NCI-H1694 (cell line): ENCODE measurements at places on chromosomes 2 and 18.

GRCh38 chr2:178764097-178764496 lies 43.1 kb downstream of the TTN start:
- DNase-seq, result no peak

- no peak for DNase-seq
Measured at GRCh38 chr2:111627256-111627655, 256.7 kb downstream of the ANAPC1 start.

DNA sequence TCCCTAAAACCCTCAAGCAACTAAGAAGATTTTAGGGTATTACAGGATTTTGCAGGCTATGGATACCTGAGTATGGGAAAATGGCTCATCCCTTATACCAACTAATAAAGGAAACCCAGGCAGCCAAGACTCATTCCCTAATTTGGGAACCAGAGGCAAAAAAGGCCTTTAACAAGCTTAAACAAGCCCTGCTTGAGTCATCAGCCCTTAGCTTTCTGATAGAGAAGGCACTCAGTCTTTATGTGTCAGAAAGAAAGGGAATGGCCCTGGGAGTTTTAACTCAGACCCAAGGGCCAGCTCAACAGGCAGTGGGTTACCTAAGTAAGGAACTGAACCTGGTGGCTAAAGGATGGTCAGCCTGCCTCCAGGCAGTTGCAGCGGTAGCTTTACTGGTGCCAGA lies 96.9 kb upstream of the RMP24 start:
- no peak for DNase-seq

DNA sequence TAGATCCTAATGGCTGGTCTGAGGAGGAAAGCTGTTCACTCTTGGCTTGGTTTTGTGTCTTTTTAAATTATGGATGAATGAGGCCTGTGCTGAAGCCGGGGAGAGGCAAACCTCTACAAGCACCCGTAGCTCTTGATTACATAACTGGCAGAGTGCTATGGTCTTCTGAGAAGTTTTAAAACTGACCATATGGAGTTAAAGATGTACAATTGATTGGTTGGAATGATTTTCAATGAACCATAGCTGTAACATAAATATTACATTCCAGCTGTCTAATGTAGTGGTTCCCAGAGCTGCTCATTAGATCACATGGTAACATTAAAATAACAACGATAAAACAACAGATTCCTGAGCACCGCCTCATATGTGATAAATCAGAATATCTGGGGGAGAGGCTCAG lies 71.1 kb upstream of the MAP4K3 start:
- no peak for DNase-seq

DNA sequence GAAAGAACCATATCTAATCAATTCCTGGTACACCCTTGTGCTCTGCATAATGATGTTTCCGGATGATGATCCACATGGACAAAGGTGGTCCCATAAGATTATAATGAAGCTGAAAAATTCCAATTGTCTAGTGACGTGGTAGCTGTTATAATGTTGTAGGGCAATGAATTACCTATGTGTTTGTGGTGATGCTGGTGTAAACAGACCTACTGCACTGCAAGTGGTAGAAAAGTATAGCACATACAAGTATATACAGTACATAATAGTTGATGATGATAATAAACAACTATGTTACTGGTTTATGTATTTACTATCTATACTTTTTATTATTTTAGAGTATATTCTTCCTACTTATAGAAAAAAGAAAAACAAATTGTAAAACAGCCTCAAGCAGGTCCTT lies 8.4 kb downstream of the DGKD start:
- no peak for DNase-seq

DNA sequence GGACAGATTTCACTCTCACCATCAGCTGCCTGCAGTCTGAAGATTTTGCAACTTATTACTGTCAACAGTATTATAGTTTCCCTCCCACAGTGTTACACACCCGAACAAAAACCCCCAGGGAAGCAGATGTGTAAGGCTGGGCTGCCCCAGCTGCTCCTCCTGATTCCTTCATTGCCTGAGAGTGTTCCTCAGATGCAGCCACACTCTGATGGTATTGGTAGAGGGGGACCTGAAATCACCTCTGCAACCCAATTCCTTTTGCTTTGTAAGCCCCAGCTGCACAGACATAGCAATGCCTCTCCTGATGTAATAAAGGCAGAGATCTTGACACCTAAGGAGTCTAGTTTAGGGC lies 1529.8 kb downstream of the RPIA start:
- DNase-seq, result no peak

DNA sequence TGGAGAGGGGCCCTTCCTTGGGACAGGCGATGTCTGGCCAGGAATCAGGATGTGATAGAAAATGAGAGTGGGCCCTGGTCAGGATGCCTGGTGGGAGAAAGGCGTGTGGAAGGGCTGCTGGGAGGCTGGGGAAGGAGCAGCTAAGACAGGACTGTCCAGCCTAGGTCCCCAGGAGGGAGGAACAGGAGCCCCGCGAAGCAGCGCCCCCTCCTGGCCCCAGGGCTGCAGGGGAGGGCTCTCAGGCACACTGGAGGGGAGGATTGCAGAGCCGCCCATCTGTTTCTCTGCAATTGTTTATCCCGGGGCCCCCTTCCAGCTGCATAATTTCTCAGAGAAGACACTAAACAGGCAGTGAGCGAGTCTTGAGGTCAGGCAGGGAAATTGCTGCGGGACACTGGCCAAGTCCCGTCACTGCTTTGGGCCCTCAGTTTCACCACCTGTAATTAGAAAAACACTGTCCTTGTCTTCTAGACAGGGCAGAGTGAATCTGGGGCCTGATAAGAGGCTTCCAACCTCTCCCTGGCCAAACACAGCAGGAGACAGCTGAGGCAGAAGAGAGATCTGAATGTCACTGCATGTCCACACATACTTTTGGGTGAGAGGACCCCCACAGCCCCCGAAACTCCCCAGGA lies 3.9 kb upstream of the NPPC start:
- peak; percentile 66 for DNase-seq

DNA sequence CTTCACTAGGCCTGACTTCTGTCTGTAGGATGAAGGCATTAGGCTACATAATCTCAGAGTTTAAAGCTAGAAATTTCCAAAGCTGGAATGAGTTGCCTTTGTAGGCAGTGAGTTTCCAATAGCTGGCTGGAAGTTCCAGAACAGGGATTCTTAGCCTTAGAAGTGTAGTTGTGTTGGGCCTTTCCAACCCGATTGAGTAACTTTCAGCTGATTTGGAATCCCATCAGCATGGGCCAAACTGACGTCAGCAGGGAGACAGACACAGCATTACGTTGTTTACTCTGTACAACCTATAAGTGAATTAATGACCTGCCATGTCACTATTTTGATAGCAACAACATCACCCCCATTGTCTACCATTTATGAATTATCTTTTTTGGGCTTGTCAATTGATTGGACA lies 56.9 kb downstream of the SETBP1 start:
- no peak for DNase-seq

- no peak for DNase-seq
Measured at GRCh38 chr2:46344706-46345105, 47.5 kb downstream of the EPAS1 start.

GRCh38 chr2:8578335-8579244 lies 103.3 kb upstream of the ID2 start:
- DNase-seq, result no peak

DNA sequence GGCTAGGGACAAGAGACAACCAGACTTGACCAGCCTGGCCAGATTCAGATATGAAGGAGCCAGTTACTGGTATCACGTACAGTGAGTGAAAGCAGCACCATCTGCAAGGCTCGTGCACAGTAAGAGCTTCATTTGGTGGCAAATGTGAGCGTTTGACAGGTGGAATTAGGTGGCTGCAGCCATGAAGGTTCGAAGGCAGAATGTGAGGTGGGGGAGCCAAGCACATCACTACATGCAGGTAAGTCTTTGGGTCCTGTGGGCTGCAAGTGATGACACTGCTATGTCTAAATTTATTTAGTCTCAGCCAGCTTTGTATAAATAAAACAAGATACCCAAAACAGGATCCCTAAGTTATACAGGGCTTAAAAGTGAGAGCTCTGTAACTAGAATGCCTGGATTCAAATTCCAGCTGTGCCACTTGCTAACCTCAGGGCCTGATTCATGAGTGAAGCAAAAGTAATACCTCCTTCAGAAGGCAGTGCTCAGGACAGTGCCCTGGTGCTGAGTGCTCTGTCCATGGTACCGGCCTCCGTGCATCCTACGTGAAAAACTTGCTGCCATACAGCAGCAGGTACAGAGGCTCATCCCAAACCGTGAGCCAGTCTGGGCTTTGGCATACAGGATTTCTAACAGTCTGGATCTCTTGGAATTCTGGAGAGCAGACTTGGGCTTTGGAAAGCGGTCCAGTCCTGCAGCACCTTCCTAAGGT lies 18.6 kb downstream of the DDX18 start:
- DNase-seq, result no peak

DNA sequence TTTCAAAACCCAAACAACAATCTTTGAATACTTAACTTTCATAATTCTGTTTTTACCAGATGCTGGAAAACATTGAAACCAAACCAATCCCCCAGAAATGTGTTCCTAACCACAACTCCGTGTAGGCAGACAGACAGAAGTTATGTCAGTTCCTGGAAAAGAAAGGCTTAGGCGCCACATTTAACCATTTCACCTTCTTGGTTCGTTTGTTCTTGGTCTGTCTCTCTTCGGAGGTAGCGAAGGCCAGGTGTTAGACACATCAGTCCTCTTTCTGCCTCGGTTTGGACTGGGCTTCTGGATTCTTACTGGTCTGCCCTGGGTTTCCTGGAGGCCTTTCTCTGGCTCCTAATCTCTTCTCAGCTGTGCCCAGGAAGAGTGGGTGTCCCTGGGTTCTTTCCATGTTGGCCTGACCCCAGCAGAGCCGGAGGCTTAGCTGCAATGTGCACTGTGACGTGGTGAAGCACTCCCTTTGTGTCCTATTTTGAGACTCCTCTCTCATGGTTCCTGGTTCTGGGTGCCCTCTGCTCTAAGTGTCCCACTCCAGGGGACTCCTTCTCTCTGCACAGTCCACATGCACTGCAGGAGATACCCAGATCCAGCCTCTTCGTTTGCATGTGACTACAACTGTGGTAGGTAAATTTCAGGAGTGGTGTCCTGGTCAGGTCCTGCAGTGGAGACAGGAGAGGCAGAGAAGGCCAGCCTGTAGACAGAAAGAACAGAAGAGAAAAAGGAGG lies 23.1 kb upstream of the RAB31 start:
- DNase-seq, result no peak

GRCh38 chr18:50523165-50523564 lies 36.7 kb upstream of the MAPK4 start:
- DNase-seq, result no peak

GRCh38 chr2:113076954-113077669 lies 9.3 kb downstream of the IL1F10 start:
- no peak for DNase-seq

- no peak for DNase-seq
Measured at GRCh38 chr2:209523041-209523740, 99.3 kb downstream of the MAP2 start.

DNA sequence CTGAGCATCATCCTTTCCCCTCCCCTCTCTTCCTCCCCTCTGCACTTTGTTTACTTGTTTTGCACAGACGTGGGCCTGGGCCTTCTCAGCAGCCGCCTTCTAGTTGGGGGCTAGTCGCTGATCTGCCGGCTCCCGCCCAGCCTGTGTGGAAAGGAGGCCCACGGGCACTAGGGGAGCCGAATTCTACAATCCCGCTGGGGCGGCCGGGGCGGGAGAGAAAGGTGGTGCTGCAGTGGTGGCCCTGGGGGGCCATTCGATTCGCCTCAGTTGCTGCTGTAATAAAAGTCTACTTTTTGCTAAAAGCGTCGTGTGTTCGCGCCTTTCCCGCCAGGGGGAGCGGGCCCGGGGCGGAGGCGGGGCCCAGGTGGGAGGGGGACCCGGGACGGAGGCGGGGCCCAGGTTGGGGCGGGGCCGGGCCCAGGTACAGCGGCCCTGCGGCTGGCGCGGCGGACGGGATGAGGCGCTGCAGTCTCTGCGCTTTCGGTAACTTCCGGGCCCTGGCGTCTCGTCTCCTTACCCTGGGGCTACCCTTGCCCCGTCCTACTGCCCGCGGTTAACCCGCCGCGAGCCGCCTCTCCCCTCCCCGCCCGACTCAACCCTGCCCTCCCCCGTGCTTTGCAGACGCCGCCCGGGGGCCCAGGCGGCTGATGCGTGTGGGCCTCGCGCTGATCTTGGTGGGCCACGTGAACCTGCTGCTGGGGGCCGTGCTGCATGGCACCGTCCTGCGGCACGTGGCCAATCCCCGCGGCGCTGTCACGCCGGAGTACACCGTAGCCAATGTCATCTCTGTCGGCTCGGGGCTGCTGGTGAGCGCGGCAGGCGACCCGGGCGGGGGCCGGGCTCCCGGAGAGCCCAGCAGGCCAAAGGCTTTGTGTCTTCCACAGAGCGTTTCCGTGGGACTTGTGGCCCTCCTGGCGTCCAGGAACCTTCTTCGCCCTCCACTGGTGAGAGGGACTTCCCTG lies at the start of gene KRTCAP3:
Gene KRTCAP3, plus strand, starts transcription at position 424 of the 962 bp plus-strand sequence. Its CDS starts 32 bp downstream, at position 456.
- DNase-seq, result no peak

DNA sequence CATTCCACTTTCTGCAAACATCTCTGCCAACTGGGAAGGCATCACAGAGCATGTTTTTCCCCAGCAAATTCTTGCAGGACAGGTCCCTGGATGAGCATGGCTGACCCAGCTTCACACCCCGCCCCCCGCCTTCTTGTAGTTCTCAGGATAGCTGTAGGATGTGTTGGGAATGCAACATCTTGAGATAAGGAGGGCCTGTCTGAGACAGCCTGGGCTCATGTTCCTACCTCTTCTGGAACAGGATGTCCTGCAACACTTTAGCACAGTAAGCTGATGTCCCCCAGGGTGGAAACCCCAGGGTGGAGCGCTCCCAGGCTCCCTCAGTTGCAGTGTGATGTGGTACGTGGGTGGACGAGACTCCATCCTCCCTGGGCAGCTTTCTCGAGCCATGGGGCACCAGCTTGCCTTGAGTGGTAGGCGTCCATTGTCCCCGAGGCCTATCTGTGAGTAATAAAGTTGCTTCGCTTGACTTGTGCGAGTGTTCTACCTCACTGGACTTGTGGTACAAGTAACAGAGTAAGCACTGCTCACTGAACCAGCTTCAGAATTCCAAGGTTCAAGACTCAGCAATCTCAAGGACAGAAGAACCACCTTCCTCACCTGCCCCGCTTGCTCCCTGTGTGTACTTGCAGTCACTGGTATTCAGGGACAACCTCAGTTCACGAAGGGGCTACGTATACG lies 48.6 kb downstream of the EMX1 start:
- no peak for DNase-seq

DNA sequence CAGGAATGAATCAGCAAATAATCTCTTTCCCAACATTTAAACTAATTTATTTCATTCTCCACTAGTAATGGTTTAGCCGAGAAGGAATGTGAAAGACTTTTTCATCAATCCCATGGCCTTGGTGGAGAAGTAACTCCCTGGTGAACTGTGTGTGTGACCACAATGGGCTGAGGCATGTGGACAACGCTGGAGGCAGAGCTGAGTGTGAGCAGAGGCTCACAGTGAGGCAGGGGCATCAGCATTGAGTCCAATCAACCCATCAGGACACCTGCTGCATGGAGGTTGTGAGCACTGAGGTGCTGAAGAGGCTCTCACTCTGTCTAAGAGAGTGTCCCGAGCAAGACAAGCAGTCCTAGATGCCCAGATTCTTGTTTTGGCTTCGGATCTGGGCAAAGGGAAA lies 78.6 kb downstream of the ZNF519 start:
- DNase-seq, result no peak

- no peak for DNase-seq
Measured at GRCh38 chr2:35463805-35464596, 891.6 kb upstream of the CRIM1 start.
